ENCODE measurements at places on chromosomes 6 and 20.

GRCh38 chr6:29723666-29724588 is 693 bp downstream of the HLA-F start:
- DNase-seq, result no peak

GRCh38 chr6:155701342-155701741 is 245.7 kb upstream of the NOX3 start:
- no peak for DNase-seq

GRCh38 chr6:44940367-44940766 is 387.8 kb upstream of the RUNX2 start:
- DNase-seq, result no peak

- DNase-seq, result no peak
Measured at GRCh38 chr6:162262466-162263196, 464.9 kb downstream of the PRKN start.

DNA sequence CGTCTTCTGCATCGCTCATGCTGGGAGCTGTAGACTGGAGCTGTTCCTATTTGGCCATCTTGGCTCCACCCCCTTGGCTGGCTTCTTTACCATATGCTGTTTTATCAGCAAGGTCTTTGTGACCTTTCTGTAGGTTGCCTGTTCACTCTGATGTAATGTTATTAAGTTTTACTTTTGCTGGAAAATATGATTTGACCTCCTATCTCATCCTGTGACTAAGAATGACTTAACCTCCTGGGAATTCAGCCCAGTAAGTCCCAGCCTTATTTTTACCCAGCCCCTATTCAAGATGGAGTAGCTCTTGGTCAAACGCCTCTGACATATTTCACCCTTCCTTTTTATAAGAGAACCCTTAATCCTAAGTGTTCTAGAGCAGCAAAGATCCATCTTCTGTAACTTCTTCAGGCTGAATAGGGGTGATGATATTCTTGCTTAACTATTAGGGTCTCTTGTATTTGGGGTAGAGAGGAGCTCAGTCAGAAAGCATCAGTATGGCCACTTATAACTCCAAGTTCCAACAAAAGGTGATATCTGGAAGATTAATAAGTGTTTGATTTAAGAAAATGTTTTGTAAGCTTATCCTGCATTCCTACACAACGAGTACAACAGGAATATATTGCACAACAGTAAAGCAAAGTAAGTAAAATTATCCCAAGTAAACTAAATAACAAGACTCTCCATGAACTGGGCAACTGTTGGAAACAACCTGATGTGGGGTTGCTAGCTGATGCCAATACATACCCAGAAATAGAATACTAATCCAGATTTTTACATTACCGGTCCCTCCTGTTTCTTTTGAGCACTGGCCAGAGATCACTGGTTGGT is 23.1 kb upstream of the HMGN3 start:
- DNase-seq, result peak; percentile 60

GRCh38 chr6:37172912-37173492 is 3.0 kb downstream of the PIM1 start:
- no peak for DNase-seq

GRCh38 chr6:92496527-92496926 is 922.8 kb downstream of the EPHA7 start:
- DNase-seq, result no peak

GRCh38 chr6:121413879-121414278 is 21.6 kb upstream of the GJA1 start:
- no peak for DNase-seq

GRCh38 chr6:105990151-105990550 is 96.0 kb upstream of the PRDM1 start:
- DNase-seq, result no peak

DNA sequence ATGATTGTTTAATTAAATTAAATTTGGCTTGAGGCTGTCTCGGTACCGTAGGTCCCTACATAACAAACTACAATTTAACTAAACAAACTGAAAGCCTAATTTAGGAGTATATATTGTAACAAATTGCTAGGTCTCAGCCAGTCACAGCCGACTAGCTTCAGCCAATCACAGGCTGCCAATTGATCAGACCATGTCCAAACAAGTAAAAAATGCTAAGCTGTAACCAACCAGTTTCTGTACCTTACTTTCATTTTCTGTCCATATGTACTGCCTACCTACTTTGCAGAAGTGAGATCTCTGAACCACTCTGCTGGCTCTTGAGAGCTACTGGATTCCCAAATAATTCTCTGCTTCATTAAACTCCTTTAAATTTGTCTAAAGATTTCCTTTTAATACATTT is 648.0 kb upstream of the GJE1 start:
- no peak for DNase-seq

GRCh38 chr20:50501972-50502745 is 8.0 kb upstream of the PTPN1 start:
- DNase-seq, result no peak

DNA sequence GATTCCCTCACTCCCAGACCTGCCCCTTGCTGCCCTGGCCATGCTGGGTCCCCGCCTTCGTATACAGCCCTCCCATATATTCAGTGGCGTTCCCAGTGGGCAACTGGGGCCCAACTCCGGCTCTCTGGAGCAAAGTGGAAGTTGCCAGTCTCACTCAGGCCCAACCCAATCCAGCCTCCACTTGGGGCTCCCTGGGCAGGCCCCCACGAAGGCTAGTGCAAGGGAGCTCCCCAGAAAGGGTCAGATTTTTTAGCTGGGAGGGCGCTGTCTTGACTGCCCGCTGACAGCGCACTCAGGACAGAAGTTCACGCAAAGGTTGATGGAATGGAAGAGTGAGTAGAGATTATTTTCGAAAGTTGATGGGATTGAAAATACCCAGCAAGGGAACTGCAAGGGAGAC is 5.9 kb downstream of the TP53TG5 start:
- no peak for DNase-seq

DNA sequence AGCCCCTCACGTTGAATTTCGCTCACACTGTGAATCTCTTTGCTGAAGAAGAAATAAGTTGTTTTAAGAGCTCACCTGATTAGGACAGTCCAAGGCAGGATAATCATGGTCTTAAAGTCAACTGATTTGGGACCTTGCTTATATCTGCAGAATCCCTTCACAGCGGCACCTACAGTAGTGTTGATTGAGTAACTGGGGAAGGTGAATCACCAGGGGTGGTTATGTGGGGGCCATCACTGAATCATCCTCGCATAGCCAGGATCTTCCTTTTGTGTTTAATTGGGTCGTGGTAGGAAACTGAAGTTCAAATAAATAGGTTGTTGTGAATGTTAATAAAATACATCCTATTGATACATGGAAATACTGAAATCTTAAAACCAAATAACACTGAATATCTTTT is 20.2 kb upstream of the MICA start:
- DNase-seq, result no peak

- no peak for DNase-seq
Measured at GRCh38 chr6:110885526-110885925, 10.9 kb downstream of the AMD1 start.

- DNase-seq, result peak; percentile 49
Measured at GRCh38 chr6:56802584-56802983, 152.3 kb upstream of the BEND6 start.

- DNase-seq, result peak; percentile 70
Measured at GRCh38 chr6:147699637-147700036, 191.1 kb downstream of the SAMD5 start.

GRCh38 chr20:49818816-49819215 is 6.2 kb downstream of the SLC9A8 start:
- no peak for DNase-seq

DNA sequence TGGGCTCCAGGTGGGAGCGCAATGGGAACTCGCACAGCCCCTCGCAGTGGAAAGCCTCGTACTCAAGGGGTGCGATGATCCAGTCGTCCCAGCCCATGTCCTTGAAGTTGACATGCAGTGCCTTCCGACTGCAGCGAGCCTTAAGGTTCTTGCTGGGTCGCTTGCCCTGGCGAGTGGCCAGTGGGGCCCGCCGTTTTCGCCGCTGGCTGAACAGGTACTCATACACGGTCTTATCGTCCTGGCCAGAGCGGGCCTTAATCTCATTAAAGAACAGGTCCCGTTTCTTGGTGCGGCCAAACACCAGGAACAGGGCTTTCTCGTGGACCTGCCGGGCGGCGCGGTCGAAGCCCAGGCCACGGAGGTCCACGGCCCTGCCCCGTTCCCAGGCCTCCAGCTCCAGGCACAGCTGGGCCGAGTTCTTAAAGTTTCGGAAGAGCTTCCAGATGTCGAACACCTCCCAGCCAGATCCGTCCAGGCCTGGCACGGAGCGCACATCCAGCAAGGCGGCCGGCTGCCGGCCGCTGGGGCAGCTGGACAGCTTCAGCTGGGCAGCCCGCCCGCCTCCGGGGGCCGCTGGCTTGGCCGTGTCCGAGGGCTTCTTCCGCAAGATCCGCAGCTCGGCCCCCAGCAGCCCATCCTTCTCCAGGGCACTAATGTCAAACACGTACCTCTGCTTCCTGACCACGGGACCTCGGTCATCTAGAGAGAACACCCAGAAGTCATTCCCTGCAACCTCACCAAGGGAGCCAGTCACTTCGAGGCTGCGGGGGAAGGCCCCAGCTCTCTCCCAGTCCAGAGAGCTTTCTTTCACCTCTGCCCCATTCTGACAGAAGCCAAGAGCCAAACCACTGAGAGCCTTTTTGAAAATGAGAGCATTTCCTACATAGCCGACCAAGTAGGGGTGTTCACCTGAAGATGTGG is 3.7 kb downstream of the GDF5 start:
- DNase-seq, result no peak

- DNase-seq, result no peak
Measured at GRCh38 chr6:139625081-139625939, 250.9 kb upstream of the CITED2 start.

DNA sequence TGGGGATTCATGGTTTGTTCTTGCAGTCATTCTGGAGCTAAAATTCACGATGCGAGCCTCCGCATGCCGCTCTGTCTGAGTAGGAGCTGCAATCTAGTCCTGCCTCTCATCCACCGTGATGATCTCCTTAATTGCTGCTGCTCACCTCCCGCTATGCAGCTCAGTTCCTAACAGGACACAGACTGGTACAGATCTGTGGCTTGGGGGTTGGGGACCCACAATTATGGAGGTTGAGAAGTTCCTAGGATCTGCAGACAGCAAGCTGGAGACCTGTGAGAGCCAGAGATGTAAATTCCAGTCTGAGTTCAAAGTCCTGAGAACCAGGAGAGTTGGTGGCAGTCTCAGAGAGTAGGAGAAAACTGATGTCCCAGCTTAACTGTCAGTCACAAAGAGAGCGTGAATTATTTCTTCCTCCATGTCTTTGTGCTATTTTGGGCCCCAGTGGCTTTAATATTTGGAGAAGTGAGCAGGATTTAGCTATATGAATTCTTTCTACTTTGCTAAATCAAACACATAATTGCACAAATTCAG is 378.7 kb upstream of the MAN1A1 start:
- no peak for DNase-seq

DNA sequence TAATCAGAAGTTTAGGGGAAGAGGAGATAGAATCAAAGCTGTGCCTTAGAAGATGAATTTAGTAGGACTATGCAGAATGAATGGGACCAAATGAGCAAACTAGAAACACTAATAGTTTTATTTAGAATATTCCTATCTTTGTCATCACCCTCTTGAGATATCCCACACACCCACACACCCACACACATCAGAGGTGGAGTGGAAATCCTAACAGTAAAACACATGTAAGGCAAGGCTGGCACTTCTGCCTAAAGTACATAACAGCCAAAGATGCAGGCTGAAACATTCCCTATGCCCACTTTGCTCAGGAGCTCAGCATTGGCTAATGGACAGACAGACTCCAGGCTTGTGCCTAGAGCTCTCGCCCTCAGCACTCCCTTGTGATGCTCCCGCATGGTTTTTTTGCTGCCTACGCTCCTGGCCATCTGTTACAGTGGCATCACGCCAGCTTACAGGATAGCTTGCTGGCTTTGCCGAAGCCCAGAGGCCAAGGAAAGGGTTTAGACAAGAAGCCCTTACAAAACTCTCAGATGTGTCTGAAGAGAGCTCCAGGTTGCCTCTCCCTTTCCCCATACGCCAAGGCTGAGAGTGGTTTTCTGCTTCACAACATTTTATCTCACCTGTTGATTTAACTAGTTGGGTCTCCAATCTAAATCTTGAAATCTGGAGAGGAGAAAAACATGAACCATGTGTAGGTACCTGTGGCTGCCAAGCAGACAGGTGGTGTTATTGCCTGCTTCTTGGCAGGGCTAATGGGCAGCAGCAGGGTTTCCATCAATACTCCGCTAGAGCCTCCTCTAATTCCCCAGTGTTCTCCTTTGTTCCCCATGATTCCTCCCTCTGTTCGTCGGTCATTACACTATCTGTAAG is 282.6 kb upstream of the ID4 start:
- DNase-seq, result no peak

DNA sequence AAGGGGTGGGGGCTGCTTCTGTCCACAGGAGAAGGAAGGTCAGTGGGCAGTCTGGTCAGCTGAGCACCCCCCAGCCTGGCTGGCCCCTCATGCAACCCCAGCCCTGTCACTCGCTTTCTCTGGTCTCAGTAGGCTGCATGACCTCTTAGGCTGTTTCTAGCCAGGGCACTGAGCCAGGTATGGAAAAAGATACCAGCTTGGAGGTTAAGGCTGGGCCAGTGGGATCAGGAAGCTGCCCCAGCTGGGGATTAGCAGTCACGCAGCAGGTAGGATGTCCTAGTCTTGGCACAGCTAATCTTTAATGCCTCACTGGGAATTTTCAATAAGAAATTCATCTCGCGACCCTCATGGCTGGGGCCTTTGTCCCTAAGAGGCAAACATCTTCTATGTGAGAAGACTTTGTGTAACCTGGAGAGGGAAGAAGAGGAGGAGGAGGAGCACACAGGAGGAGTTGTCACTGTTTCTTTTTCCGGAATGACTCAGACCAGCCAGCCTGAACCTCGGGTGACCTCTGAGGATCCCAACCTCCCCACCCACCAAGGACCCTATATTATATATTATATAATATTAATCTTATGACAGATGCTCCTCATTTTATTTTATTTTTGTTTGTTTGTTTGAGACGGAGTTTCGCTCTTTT is 2.4 kb upstream of the BPIFA2 start:
- DNase-seq, result no peak

- DNase-seq, result no peak
Measured at GRCh38 chr6:35209622-35210247, 4.0 kb upstream of the SCUBE3 start.

DNA sequence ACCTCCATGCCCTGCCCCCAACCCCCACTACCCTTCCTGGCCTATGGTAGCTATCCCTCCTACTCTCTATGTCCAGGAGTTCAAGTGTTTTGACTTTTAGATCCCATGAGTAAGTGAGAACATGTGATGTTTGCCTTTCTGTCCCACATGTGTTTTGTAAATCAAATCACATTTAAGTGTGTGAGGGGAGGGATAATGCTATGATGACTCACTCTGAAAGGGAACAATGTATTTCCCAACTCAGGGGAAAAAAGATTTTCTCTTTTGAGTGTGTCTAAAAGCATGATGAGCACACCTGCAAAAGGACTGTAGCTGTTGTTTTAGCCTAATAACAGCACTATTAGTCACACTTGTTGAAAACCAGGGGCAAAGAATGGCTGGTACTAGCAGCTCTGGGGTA is 193.7 kb downstream of the GJA10 start:
- peak; percentile 53 for DNase-seq

- DNase-seq, result peak; percentile 96
Measured at GRCh38 chr20:43513931-43514647, 6.6 kb downstream of the L3MBTL1 start.

GRCh38 chr20:44683263-44684046 is 31.7 kb upstream of the CCN5 start:
- DNase-seq, result peak; percentile 44
